ENCODE measurements at places on chromosomes 3 and 15. TPM values are rescaled to one million over a fixed set of nuclear protein-coding genes. Genes with fewer than 3 reads are reported as not detected.
A peak's percentile ranks its signal among the peaks of the same experiment; 100 is the strongest.

DNA sequence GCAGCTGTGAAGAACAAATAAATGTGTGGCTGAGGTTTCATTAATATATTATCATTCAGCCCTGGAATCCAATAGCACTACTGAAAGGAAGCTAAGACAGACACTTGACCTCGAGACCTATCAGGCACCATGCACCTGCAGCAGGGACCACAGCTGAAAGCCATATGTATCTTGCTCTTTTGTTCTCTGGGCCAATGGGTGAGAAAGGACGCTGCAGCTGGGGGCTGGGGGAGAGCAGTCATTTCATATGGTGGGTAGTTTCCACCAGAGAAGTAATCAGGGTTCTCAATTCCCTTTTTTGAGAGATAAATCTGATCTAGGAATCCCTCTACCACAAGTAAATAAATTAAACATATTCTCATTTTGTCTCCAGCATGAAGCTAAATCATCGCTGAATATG lies 225.6 kb upstream of the STRIT1 start:
- DNase-seq, result no peak

DNA sequence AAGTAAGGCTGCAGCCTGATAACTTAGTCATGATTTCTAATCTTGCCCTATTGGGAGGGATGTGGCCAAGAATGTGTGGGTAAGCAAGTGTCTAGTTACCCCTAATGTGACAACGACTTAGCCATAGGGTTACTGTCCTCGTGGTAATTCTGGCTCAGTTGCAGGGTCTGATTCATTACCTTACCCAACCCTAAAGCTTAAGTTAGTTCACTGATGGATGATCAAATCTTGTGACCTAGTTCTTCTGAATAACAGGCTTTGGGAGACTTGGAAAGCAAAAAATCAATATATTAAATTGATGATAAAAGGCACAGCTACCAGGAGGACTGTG lies 1.6 kb upstream of the INTS14 start:
- DNase-seq, result no peak

The SPRED1 gene
- 33.4 TPM for total RNA-seq

DNA sequence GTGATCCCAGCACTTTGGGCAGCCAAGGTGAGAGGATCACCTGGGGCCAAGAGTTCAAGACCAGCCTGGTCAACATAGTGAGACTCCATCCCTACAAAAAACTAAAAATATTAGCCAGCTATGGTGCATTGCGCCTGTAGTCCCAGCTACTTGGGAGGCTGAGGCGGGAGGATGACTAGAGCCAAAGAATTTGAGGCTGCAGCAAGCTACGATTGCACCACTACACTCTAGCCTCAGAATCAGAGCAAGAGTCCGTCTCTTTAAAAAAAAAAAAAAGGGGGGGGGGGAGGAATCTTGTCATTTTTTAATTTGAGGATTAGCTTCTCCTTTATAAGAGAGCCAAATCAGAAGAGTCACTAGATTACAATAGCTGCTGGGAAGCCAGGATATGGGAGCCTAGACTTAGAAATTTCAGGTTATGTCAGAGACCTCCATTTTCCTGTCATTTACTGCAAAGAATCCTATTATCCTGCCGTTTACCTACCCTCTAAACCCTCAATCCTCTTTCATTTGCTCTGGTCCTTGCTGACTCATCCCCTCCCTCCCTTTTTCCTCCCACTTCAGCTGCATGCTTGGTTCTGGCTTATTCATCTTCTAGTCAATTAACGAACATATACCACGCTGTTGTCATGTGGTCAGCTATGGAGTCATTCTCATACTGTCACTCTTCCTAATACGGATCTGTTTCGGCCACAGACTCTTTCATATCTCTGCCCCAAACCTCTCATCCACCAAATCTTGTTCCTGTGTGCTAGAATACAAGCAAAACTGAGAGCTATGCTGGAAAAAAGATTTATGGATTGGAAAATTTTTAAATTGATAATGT lies 83.8 kb upstream of the PPIB start:
- peak; percentile 33 for DNase-seq

The CILP gene
- 27.2 TPM for total RNA-seq

The CATSPER2 gene
- 3.2 TPM for total RNA-seq

GRCh38 chr3:99474776-99475175 lies 163.6 kb upstream of the COL8A1 start:
- no peak for DNase-seq

DNA sequence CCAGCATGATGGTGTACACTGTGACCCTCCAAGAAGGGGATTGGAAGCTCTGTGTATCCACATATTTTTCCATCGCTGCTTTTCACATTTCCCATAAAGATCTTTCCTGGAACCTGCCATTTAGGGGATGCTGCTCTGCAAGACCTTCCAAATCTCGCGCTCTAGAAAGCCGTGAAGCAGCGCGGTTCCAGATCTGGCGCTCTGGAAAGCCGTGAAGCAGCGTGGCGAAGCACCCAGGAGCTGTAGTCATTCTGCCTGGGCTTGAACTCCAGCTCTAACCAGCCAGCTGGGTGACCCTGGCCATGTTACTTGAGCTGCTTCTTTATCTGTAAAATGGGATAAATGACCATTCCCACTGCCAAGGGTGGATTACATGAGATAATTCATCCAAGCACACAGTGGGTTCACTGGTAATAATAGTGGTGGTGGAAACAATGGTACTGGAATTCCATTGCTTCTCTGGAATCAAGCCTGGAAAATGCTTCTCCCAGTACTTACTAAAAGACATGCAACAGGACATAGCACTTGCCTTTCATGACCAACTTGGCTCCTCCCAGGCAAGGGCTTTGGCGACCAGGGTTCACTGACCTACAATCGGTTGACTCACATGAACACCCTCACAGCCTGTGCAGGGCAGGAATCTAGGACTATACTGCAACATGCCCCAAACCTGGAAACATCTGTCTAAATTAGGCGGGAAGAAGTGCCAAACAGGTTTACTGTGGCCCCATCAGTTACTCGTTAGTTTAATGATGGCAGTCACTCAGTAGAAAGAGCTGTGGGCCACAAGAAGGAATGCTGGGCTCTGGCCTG lies 70.7 kb downstream of the XXYLT1 start:
- DNase-seq, result no peak

DNA sequence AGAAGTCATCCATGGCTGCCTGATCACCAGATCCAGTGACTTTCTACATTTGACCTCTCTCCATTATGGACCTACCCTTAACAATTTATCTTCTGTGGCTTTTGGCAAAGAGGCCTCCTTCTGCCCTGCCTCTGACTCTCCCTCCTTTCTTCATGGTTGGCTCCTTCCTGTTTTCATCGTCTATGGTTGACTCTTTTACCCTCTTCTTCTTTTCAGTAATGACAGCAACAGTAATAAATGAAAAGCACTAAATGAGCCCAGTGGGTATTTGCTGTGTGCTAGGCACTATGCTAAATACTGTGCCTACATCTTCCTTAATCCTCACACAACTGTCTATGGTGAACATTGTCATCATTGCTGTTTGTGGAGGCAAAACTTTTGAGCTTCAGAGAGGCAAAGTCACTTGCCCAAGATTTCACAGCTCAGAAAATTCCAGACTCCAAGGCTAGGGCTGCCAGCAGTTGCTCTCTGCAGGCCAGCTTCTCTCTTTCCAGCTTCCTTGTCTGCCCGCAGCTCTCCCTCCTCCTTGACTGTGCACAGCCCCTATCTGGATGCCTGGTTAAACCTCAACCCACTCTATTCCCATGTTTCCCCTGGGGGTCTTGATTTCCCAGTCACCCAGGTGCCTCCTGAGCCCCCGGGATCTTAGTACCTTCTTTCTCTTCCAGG lies 24.6 kb downstream of the ITPR1 start:
- DNase-seq, result no peak

DNA sequence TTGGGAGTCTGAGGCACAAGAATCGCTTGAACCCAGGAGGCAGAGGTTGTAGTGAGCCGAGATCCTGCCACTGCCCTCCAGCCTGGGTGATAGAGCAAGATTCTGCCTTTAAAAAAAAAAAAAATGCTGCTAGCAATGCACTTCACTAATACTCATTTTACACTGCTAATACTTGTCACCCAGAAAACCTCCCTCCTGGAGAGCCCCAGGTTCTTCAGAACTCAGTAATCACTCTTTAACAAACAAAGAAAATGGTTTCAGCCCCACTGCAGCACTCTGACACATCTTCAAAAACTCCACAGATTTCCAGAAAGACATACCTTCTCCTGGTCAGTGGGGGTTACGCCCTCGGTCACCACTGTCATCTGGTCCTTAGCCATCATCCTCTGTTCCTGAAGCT lies 366.7 kb downstream of the SHQ1 start:
- no peak for DNase-seq

DNA sequence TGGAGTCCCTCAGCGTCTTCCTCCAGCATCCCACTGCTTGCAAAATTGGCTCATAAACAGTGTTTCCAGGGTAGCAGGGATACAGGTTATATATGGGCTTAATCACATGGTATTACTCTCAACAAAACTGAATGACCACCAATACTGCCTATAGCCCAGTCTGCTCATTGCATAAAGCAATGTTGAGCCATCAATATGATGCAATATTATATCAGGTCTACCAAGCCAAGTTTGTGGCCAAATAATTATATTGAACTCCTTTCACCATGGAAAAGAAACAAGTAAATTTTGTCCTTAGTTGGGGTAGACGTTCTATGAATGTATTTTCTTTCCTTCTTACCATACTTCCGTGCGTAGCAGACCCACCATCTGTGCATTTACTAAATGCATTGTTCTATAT lies 652.3 kb downstream of the ROBO1 start:
- no peak for DNase-seq

GRCh38 chr3:149263856-149264255 lies 42.2 kb upstream of the CP start:
- no peak for DNase-seq

DNA sequence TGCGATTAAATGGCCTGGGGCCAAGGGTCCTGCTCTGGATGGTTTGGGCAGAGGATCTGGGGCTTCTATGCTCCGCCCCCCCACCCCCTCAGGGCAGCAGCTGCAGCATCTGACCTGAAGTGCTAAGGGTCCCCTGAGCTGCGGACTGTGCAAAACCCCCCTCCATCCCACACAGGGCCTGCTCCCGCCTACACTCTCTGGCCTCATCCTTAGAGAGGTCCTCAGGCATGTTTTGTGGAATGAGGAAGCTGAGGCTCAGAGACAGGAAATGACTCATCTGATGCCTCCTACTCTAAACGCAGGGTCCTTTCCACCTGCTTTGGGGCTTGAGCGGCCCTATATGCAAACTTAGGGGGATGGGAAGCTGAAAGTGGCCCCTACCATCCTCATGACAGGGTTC lies 59.5 kb upstream of the CTSH start:
- no peak for DNase-seq

- DNase-seq, result no peak
Measured at GRCh38 chr3:64268926-64269325, 43.7 kb upstream of the PRICKLE2 start.

Data from omental fat pad (tissue), 4 donors.